ENCODE measurements at places on chromosomes 13 and 19.

DNA sequence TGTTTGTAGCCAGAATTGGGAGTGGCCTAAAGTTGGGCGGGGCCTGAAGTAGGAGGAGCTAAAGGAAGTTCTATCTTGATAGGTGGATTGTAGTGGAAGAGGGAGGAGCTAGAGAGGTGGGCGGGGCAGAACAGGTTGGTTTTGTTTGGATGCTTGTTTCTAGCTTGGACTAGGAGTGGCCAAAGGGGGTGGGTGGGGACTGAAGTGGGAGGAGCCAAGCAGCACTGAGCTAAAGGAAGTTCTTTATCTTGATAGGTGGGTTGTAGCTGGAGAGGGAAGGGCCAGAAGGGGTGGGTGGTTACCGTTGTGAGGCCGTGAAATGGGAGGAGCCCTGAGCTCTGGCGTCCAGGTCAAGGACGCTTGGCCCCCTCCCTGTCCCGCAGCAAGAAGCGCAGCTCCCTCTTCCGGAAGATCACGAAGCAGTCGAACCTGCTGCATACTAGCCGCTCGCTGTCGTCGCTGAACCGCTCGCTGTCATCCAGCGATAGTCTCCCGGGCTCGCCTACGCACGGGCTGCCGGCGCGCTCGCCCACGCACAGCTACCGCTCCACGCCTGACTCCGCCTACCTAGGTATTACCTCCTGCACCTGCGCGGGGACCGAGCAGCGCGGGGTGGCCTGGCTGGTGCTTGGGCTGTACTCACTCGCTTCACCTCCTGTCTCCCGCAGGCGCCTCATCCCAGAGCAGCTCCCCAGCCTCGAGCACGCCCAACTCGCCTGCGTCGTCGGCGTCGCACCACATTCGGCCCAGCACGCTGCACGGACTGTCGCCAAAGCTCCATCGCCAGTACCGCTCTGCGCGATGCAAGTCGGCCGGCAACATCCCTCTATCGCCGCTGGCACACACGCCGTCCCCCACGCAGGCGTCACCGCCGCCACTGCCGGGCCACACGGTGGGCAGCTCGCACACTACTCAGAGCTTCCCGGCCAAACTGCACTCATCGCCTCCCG lies 8.0 kb downstream of the DNASE2 start:
- no peak for DNase-seq

DNA sequence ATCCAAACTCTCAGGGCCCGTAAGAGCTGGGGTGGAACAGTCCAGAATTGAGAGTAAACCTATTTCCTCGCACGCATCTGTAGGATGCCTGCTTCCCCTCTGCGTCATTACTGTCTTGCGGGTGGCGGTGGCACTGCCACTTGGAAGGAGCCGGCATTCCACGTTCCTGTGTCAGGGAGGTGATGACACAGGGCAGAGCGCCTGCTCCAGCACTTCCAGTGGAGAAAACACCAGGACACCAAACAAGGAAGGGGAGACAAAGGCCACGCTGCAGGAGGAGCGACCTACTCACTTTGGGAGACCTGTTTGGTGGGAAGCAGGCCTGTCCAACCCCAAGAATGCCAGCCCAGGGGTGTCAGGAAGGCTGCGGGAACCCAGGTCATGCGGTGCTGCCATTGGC lies 37.1 kb downstream of the PBX4 start:
- DNase-seq = no peak

- DNase-seq = no peak
Measured at GRCh38 chr13:32409561-32410421, 18.1 kb downstream of the N4BP2L1 start.

GRCh38 chr19:47228168-47228936 lies 2.6 kb downstream of the BBC3 start:
- no peak for DNase-seq

DNA sequence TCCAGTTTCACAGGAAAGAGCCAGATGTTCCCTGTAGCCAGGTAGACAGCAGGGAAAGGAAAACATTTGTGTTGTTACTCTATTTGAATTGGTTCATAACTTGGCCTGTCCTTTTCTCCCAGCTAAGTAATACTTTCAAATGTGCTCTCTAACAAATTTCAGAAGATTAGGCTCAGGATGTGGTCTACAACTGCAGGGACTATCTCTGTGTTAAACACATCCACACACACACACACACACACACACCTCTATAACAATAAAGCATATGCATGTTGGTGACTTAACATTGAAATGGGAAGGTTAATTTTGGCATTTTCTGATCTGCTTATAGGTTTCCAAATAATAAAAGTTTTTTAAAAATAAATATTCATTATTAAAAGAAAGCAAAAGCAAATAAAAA lies 316.0 kb upstream of the ARGLU1 start:
- DNase-seq = no peak

DNA sequence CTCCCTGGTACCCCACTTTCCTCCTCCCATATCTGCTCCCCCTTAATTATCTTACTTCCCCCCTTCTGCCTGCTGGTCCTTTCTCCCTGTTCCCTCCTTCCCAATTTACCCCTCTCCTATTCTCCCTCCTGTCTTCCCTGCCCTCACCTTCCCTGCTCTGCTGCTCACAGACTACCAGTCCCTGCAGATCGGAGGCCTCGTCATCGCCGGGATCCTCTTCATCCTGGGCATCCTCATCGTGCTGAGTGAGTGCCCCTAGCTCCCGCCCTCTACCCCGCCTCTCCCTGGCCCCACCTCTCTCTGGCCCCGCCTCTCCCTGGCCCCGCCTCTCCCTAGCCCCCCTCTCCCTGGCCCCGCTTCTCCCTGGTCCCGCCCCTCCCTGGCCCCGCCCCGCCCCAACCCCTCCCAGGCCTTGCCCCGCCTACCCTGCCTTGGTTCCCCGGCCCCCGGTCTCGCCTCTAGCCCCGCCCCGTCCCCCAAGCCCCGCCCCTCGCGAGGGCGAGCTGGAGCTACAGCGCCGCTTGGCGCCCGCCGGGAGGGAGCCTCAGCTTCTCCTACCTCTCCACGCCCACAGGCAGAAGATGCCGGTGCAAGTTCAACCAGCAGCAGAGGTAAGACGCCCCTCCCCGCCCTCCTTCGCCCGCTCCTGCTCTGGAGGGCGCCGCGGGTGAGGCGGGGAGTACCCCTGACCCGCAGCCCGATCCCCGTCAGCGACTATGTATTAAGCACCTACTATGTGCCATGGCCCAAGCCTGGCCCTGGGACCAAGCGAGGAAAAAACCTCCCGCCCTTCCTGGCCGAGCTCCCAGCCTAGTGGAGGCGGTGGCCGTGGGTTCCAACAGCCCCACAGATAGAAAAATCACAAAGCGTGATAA lies 1.9 kb upstream of the FXYD7 start:
- peak; percentile 96 for DNase-seq

DNA sequence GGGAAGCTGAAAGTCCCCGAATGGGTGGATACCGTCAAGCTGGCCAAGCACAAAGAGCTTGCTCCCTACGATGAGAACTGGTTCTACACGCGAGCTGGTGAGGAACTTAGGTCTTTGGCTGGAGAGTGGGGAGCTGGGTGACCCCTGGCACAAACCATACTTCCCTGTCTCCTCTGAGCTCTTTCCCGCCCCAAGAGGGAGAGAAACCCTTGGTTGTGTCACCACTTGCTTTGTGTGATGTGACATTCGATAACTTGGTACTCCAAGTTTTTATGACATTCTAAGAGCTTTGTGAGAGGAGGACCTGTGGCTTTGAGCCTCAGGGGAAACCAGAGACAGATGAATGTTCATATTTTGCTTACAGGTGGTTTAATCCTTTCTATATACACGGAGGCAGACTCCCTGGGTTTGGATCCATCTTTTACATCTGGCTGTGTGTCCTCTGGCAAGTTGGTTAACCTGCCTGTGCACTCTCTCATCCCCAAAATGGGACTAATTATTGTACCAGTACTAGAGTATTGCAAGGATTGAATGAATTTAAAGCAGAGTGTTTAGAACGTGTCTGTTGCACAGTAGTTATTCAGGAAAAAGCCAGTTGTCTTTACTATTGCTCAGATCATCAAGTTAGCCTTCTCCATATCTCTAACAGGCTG lies 1.2 kb downstream of the RPS19 start:
- no peak for DNase-seq

- no peak for DNase-seq
Measured at GRCh38 chr13:108708921-108709320, 79.5 kb downstream of the MYO16 start.

DNA sequence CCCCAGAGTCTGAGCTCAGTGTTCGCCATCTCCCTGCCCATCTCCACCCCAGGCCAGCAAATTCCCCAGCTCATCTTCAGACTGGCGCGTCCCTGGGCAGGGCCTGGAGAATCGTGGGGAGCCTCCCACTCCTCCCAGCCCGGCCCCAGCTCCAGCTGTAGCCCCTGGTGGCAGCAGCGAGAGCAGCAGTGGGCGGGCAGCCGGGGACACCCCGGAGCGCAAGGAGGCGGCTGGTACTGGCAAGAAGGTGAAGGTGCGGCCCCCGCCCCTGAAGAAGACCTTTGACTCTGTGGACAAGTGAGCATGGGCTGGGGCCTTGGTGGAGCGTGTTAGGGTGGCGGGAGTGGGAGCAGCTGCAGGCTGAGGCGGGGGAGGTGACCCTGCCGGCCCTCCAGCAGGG lies 8.4 kb upstream of the PRR19 start:
- no peak for DNase-seq

DNA sequence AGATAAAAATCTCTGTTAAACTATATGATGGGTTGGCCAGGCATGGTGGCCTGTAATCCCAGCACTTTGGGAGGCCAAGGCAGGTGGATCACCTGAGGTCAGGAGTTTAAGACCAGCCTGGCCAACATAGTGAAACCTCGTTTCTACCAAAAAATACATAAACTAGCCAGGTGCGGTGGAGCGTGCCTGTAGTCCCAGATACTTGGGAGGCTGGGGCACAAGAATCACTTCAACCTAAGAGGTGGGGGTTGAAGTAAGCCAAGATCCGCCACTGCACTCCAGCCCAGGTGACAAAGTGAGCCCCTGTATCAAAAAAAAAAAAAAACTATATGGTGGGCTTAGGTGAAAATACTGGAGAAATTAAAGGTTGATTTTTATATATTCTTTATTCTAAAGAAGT lies 11.3 kb downstream of the TBC1D4 start:
- no peak for DNase-seq

DNA sequence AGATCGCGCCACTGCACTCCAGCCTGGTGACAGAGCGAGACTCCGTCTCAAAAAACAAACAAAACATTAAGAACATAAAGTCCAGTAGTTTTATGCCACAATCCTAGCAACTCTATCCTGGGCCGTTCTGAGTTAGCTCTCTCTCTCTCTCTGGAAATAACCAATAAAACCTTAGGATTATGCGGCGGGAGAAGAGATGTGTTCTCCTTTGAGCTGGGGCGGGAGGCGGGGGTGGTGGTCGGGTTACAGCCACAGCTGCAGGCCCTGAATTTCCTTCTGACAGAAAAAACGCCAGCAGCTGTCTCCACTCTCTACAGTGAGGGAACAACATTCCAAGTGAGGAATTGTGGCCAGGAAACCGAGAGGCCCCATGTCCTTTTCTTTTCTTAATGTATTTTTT lies 9.1 kb upstream of the PNMA8A start:
- no peak for DNase-seq

- no peak for DNase-seq
Measured at GRCh38 chr13:29474991-29475390, 120.5 kb downstream of the SLC7A1 start.

GRCh38 chr13:84126671-84127171 lies 244.4 kb upstream of the SLITRK1 start:
- no peak for DNase-seq

- no peak for DNase-seq
Measured at GRCh38 chr19:37763488-37763887, 15.9 kb downstream of the ZNF573 start.

DNA sequence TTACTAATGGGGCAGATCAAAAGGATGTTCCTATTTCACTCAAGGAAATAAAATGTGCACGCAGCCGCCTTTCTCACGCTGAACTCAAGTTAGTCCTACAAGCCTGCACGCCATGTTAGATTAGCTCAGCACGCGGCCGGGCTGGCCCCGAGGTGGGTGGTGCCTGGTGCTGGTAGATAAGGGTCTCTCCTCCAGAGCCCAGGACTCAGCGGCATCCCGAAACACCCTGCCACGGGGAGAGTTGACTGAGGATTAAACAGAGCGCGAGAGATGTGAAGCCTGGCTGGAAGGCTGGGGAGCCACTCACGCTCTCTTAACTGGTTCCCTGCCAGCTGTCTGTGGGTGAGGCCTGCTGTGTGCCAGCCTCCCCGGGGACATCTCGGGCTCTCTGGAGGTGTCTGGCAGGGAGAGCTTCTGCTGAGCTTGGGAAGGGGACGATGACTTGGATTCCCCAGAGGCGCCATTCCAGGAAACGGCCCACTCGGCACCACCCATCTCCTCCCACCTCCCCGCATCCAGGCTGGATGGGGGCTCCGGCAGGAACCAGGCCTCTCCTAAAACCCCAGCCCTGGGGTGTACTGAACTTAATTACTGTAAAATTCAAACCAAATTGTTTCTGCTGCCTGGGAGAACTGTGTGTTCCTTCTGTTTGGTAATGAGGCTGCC lies 122.2 kb downstream of the KDM4B start:
- DNase-seq = no peak

- DNase-seq = no peak
Measured at GRCh38 chr13:80823472-80823871, 482.5 kb upstream of the SPRY2 start.

GRCh38 chr19:35141837-35142605 lies 1.0 kb upstream of the FXYD7 start:
- DNase-seq = no peak

GRCh38 chr19:1648459-1648849 lies 4.0 kb downstream of the TCF3 start:
- DNase-seq = no peak

DNA sequence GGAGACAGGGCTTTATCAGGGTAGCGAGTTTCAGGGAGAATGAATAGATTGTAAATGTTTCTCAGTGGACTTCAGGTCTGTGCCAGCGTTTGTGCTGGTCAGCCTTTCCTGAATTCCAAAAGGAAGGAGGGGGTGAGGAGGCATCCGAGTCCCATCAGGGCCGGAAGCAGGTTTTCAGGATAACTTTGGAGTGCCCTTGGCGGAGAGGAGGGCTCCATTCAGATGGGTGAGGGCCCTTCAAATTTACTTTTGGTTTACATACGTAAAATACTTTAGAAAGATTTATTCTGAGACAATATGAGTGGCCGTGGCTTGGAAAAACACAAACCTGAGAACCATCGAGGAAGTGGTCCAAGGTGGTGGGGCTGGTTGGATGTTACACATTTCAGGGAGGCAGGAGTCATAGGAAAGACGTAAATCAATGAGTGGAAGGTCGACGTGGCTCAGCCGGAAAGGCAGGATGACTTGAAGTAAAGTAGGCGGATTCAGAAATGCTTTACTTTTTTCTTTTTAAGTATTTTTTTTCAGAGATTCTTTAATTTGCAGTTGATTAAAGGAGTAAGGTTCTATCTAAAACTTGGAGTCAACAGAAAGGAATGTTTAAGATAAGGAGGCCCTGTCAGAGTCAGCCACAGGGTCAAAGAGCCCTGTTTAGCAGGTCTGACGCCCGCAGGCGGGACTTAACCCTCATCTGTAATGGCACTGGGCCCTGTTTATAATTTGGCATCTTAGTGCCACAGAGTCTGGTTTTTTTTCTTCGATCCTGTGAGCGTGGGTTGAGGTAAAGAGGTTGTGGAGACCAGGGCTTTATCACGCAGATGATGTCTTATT lies 32.8 kb downstream of the ATP11A start:
- DNase-seq = peak; percentile 28

Data from dorsolateral prefrontal cortex (tissue), 122 donors.